ENCODE measurements at places on chromosomes 2 and 18.

GRCh38 chr18:48680339-48681250 lies 141.8 kb downstream of the CTIF start:
- no peak for DNase-seq

GRCh38 chr2:129829588-129829987 lies 149.9 kb upstream of the RAB6C start:
- no peak for DNase-seq

- no peak for DNase-seq
Measured at GRCh38 chr2:8620611-8621382, 61.1 kb upstream of the ID2 start.

DNA sequence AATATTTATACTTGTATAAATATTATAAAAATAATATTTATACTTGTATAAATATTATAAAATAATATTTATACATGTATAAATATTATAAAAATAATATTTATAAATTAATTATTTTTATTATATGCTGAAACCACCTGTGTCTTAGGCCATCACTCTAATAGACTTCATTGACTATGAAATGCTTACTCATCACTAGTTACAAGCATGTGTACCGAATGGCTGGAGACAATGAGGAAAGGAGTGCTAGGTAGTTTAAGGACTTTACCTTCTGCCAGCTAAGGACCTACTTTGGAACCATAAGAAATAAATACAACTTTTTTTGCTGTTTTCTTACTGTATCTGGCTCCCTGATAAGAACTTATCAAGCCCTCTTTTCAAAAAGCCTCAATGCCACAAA lies 228.8 kb downstream of the LRRTM1 start:
- DNase-seq = no peak

GRCh38 chr18:45522371-45522770 lies 92.9 kb upstream of the SLC14A2 start:
- DNase-seq = no peak

DNA sequence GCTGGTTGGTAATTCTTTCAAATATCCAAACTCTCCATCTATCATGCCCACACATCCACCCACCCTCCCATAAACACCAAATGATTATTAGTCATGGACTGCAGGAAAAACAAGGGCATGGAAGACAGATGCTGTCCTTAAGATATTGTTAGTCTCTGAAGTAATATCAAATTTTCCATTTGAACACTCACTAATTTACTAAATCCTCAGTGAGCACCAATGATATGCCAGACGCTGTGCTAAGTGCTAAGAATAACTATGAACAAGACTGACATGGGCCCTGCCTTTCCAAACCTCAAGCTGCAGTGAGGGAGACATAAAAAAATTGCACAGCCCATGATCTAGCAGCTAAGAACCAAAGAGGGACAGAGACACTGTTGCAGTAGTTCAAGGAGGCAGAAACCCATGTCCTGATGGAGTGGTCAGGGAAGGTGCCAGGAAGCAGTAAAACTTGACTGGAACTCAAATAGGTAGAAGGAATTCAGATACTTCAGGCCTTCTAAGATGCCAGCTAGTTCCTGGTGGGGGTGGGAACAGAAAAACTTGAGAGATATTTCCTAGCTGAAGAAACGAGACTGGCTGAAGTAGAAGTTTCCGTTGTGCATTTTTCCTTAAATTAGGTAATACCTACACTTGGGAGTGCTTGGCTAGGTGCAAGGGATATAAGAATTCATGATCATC lies 182.1 kb downstream of the OSR1 start:
- no peak for DNase-seq

DNA sequence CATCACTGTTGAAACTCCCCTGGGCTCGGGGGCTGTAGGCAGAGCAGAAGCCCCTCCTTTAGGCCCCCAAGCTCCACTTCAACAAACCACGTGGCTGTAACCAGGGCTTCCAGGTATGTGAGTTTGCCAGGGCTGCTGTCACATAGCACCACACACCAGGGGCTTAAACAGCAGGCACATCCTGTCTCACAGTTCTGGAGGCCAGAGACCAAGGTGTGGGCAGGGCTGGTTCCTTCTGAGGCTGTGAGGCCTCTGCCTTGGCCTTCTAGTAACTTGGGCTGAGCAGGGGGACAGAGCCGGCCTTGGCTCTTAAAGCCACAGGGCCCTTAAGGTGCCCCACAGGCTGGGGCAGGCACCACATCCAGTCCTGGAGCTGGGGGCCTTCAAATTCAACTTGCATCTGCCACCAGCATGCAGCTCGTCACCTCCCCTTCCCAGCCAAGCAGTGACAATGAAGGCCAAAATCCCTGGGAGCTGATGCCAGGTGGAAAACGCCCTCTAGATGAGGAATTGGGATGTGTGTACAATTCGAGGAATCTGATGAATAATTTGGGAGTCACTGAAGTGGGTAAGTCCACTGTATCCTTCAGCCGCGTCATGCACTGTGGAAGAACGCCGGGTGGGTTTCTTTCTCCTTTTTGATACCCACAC lies 104.2 kb upstream of the ODC1 start:
- no peak for DNase-seq

GRCh38 chr2:224561234-224562005 lies 23.7 kb downstream of the CUL3 start:
- DNase-seq = no peak

GRCh38 chr2:37415128-37415820 lies 70.8 kb downstream of the QPCT start:
- DNase-seq = peak; percentile 0

- DNase-seq = no peak
Measured at GRCh38 chr2:63093502-63093901, 42.9 kb downstream of the OTX1 start.

DNA sequence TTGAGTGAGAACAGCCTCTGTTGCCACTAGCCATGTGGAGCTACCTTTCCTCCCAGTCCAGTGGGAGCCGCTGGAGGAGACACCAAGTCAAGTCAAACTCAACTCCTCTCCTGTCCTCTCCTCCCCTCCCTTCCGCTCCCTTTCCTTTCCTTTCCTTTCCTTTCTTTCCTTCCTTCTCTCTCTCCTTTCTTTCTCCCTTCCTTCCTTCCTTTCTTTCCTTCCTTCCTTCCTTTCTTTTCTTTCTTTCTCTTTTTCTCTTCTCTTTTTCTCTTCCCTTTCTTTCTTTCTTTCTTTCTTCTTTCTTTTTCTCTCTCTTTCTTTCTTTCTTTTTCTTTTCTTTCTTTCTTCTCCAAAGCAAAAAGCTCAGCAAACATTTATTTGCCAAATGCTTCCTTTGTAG lies 44.5 kb downstream of the THNSL2 start:
- no peak for DNase-seq

GRCh38 chr2:151651274-151651673 lies 83.0 kb downstream of the NEB start:
- no peak for DNase-seq

- no peak for DNase-seq
Measured at GRCh38 chr2:65737452-65738011, 305.1 kb upstream of the SPRED2 start.

DNA sequence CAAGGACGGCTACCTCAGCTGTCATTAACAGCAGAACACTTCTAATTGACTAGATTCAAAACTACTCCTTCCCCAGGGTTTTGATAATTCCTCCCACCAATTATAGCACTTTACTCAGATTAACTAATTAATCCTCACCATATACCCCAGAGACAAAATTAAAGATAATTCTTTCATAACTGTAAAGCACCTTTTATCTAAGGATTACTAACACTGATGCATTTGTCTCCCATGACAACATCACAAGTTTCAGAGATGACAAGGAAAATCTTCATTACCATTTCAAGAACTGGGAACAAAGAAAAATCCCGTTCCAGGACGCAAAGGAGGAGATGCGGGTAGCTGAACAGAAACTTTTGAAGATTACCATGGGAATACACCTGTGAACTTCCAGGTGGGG lies 129.4 kb upstream of the ITGA6 start:
- DNase-seq = no peak

DNA sequence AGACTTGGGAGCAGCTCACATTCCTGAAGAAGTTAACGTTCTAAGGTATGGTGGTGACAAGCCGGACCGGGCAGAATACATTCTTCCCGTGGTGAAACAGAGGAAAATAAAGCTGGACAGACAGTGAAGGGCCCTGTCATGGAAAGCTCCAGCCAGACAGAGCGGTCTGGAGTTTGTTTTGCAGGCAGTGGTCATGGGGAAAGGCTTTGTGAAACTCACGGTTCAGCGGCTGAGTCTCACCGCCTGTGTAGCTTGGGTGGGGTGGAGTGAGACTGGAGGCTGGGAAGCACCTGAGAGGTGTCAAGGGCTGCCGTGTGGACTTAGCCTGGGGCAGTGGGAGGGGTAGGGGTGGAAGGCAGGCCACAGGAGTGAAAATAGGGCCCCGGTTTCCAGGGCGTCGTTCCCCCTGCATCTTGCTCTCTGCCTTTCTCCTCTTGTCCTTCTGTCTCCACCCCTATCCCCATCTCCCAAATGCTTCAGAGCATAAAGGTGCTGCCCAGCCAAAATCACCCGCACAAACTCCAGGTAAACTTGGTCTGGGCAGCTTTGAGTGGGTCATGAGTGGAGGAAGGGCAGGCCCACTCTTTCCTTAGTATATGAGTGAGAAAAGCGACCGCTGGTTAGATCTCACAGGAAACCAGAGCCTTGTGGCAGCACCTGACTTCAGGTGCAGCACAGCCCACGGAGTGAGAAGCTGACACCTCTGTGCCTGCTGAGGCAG lies 11.4 kb upstream of the SLC20A1 start:
- no peak for DNase-seq

- no peak for DNase-seq
Measured at GRCh38 chr2:19158211-19158610, 200.2 kb downstream of the OSR1 start.

DNA sequence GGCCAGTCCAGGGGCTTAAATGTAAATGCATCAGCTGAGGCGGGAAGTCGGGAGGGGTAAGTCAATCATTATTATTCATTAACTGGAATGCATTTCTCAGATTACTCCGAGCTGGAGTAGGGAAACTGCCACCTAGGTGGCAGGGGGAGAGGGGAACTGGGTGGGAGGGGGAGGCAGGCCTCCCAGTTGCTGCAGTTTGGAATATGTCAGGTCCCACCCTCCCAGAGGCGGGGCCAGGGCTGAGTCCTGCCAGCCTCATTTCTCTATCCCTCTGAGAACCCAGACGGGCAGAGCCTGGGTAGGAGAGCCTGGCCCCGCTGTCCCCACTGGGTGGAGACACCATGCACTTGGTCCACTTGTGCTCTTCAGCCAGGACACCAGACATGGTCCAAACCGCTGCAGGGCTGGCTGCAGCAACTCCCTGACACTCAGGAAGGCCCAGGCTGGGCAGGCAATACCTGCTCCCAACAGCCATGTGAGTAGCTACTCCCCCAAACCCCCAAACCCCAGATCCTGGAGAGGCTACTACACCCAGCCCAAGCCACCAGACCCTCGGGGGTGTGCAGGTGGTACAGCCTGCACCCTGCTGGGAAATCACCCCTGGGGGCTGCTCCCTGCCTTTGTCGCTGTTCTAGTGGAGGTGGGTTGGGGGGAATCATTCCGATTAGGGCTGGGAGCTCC lies at the start of gene GPBAR1:
Gene GPBAR1, plus strand, starts transcription at position 274 of the 681 bp plus-strand sequence. CDS start 1,710 bp downstream, outside the sequence.
- no peak for DNase-seq

GRCh38 chr2:234366891-234367290 lies 130.0 kb downstream of the ARL4C start:
- no peak for DNase-seq

DNA sequence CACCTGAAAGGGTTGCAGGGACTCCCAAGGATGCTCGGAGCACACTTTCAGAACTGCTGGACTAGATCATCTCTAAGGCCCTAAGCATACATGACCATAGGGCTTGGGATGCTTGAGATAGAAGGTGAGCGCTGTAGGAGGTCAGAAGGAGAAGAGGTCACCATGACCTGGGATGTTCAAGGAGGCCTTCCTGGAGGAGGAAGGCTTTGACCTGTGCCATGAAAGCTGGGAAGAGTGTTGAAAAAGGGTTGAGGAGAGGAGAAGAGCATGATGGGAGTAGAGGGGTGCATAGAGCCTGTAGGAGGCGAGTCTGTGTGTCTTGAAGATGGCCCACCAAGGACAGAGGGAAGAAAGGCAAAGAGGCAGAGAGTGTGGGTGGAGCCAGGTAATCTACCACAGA lies 222.4 kb downstream of the LOXHD1 start:
- no peak for DNase-seq

DNA sequence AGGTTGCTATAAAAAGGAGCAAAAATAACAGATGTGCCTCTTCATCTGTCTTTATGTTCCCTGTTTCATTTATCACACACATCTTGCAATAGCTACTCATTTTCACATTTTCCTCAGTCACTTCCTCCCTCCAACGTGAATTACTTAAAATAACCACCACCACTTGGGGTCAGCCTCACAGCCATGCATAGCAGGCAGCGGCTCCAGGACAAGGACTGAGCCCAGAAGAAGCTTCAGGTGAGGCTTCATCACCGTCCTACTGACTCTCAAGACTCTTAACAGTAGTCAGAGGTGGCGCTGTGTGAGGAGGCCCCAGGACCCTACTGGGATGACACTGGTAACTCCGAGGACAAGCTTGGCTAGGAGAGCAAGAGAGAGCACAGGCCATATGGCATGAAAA lies 15.5 kb upstream of the ST8SIA5 start:
- no peak for DNase-seq

- no peak for DNase-seq
Measured at GRCh38 chr18:55477860-55478581, 110.0 kb downstream of the TCF4 start.

DNA sequence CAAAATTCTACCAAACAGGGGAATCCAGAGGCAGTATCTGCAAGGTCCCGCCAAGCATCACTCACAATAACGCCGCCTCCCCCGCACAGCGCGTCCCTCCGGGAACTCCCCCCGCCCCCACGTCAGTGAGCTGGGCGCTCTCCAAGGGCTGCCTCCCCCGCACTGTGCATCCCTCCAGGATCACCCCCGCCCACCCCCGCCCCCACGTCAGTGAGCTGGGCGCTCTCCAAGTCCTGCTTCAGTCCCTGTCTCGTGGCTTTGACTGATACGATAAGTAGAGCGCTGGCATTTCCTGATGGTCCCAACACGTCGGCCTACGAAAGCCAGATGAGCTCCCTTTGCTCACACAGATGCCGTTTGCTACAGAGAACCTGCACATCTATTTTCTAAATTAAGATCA lies 130.7 kb upstream of the TPO start:
- DNase-seq = no peak

DNA sequence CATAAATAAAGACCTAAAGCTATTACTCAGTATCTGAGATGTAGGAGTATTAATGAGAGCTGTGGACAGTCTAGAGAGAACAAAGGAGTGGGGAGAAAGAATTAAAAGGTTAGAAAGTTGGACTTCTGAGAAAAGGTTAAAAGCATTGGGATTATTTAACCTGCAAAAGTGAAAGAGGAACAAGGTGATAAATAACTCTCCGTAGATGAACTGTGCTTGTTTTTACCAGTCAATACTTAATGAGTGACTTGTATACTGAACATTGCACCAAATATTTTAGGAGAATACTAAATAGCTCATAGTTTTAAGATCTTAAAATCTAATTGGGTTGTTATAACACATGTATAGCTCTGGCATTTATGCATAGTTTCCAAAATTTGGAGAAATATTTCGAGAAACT lies 137.5 kb downstream of the GPD2 start:
- DNase-seq = no peak

GRCh38 chr2:108267101-108267500 lies 21.6 kb upstream of the SULT1C2 start:
- DNase-seq = no peak

Data from NCI-H2029 treated with DMSO at 0.1 percent for 48 hours (cell line).